ENCODE measurements at places on chromosomes 5 and 9.

DNA sequence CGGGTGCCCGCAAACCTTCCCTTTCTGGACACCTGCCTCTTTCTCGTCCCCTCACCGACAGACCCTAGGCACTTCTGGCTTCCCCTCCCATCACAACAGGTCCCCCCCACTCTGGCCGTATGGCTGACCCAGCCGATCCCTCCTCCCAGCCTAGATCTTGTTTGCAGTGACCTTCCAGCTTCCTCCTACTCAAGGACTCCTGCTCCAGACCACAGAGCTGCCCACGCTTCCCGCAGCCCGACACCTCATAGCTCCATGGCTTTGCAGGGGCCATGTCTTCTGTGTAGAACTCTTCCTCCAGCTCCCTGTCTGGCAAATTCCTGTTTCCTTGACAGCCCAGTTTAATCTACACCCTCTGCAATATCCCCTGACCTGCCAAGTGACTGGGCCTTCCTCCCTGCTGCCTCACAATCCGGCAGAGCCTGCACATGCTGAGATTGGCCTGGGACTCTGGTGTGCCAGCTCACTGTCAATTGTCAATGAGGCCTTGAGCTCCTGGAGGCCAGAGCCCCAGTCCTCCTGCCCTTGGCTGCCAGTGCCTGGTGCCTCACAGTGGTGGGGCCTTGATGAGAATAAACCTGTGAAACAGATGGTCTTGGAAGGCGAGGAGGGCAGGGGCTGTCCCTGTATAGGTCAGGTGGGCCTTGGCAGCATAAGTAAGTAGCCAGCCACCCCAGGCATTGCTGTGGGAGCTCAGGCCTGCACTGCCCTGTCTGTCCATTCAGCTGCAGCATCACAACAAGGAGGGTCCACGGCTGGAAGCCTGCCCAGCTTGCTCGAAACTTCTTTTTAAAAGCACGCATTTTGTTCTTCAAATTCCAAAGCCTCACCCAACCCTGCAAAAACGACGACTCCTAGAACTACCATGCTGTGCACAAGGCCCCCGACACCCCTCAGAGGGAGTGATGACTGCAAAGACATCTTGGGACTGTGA lies 50.5 kb downstream of the GADD45G start:
- DNase-seq = no peak

- no peak for DNase-seq
Measured at GRCh38 chr9:128382261-128382660, 11.1 kb downstream of the URM1 start.

GRCh38 chr9:123925819-123926218 lies 4.1 kb downstream of the DENND1A start:
- no peak for DNase-seq

- DNase-seq = no peak
Measured at GRCh38 chr9:94868464-94868863, 142.0 kb downstream of the AOPEP start.

DNA sequence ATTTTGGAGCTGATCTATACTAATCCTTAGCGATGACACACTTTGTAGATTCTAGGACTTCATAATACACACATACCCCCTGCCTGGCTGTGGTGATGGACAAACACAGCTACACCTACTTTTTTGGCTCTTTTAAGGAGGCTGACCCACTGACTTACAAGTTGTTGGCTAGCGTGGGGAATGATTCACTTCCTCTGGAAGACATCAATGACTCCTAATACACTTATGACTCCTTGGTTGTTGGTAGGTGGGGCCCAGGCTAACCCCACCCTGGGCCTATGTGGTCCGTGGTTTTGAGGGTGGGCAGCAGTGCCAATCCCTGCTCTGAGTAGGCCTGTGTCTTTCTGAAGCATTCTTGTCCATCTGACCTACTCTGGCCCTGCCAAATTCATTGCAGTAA lies 144.4 kb downstream of the SLC12A2 start:
- DNase-seq = peak; percentile 6

DNA sequence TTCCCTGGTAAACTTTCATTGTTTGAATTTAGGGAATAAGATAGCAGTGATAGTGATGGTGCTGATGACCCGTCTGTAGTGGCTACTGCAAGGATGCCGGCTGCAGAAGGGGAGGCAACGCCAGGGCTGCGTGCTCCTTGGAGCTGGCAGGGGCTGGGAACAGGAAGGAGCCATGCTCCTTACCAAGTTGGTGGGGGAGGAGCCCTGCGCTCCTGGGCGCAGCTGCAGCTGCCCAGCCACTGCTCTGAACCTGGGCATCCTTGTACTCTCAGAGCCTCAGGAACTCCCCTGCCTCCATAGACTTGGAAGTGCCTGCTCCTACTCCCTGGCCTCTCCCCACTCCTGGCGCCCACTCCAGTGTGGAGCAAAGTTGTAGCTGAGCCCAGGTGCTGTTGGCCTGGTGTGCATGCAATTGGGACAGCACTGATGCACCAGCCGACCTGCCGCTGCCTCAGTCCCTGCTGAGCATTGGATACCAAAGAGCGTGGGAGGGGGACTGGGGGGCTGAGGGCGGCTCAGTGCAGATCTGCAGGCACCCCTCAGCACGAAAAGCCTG lies 585.1 kb upstream of the FAM174A start:
- DNase-seq = no peak

DNA sequence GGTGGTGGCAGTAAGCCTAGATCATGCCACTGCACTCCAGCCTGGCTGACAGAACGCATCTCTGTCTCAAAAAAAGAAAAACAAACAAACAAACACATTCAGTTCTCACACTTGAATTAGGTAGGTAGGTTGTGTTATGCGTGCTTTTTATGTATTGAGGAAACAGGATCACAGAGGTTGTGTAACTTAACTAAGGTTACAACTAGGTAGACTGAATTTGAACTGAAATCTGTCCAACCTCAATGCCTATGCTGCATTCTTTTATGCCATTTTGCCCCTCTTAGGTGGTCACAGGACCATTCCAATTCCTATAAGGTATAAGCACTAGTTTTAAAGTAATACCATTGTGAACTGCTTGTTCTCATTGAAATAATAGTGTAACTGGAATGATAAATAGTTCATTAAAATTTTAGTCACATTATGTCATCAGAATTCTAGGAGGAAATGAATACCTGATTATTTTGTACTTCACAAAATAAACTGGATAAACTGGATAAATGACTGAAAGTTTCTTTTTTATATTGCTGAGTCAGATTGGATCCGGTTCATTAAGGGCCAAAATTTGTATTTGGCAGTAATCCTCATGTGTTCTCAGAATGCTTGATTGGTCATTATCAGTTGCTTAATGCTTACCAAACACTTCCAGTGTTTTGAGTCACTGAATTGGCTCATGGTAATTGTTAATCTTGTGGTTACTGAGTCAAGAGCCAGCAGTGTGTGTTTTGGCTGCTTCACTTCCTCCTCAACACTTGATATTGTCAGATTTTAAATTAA lies 7.1 kb downstream of the UBAP1 start:
- DNase-seq = peak; percentile 54

- DNase-seq = no peak
Measured at GRCh38 chr5:133387621-133388020, 224.7 kb downstream of the FSTL4 start.

- no peak for DNase-seq
Measured at GRCh38 chr9:70399141-70399540, 15.3 kb downstream of the KLF9 start.

- peak; percentile 14 for DNase-seq
Measured at GRCh38 chr5:32690153-32690552, 21.0 kb upstream of the NPR3 start.

DNA sequence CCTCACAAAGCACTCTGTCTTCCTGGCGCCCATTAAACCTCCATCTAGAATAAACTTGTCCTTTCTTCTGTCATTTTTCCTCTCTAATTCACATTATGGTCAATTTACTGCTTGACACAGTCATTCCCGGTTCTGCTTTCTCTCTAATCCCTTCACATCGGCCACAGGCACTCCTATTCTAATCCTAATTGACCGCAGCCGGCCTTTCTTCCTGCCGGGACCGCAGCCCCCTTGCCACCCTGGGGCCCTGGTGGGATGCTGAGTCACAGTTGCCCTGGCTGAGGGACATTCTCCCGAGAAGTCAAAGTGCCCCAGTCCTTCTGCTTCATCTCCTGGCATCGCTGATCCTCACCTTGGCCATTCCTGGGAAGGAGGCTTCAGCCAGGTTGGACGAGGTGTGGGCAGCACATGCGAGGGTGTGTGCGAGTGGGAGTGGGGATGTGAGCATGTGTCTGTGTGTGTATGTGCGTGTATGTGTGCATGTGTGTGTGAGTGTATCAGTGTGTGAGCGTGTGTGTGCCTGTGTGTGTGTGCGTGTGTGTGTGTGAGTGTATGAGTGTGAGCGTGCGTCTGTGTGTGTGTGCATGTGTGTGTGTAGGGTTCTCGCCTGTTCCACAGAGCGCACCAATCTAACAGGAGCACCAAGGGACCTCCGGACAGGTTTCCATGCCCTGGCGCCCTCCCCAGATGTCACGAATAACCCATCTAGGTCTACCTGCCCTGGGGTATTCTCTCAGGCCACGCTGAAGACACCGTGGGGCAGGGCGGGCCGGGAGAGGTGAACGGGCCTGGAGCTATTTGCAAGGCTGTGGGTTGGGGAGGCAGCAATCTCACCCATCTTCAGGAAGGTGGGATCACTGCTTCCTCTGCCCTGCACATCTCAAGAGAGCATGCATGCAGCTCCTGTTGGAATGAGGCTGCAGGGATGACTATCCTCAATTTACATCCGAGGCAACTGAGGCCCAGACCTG lies 191.2 kb downstream of the PAX5 start:
- DNase-seq = no peak

DNA sequence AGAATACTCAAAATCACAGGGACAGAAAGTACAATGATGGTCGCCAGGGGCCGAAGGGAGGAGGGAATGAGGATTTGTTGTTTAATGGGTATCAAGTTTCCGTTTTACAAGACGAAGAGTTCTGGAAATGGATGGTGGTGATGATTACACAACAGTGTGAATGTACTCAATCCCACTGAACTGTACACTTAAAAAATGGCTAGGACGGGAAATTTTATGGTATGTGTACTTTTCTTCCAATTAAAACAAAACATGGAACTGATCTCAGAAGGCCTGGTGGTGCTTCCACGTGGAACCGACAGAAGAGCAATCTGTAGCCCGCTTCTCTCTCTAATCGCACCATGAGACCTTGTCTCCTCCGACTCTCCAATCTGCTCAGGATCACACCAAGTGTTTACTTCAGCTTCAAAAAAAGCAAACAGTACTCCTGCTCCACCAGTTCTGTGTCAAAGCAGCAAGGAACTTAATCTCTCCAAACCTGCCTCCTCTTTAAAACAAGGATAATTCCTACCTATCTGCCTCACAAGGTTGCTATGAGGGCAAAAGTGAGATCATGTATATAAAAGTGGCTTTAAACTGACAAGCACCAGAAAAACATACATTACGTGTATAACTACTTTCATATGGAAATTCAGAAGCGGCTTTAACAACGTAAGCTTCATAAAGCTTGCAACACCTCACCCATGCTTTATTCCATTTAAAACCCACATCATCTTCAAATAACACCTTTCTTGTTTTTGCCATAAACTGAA lies 2.1 kb downstream of the ECPAS start:
- no peak for DNase-seq

GRCh38 chr5:169765176-169765996 lies 128.3 kb downstream of the DOCK2 start:
- DNase-seq = no peak

DNA sequence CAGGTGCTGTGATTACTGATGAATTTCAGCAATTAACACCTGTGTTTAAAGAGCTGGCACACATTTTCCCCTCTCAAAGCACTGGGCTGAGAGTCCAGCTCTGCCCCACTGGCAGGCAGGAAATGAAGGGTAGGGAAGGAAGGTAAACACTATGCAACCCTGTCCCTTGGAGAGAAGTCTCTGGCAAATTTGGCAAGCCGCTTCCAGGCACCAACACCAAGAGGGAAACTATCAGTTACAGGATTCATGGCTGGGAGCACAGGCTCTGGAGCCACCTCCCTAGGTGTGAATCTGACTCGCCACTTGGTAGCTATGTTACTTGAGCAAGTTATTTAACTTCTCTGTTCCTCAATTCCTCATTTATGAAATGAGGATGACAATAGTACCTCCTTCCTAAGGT lies 3.3 kb downstream of the ANKS6 start:
- no peak for DNase-seq

DNA sequence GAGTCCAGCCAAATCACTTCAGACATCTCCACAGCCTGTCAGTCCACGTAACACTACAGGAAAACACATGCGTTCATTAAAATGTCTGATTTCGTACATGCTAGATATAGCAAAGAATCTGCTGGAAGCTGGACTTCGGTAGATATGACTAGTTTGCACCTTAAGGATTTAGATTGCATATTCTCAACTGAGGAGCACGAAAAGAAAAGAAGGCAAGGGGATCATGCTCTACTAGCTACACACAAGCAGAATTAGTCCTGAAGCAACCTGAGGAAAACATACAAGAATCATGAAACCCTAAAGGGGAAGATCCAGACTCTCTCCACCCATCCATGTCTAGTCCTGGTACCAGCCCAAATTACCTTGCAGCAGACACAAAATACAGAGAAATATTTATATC lies 36.1 kb upstream of the SSBP2 start:
- DNase-seq = no peak

- DNase-seq = no peak
Measured at GRCh38 chr9:134338394-134339182, 12.3 kb downstream of the RXRA start.

GRCh38 chr9:126463426-126463825 lies 136.8 kb downstream of the MVB12B start:
- no peak for DNase-seq

- DNase-seq = peak; percentile 6
Measured at GRCh38 chr5:81971111-81971711, 612 bp upstream of the ATG10 start.

GRCh38 chr5:88690409-88691229 lies 192.4 kb downstream of the MEF2C start:
- peak; percentile 53 for DNase-seq

DNA sequence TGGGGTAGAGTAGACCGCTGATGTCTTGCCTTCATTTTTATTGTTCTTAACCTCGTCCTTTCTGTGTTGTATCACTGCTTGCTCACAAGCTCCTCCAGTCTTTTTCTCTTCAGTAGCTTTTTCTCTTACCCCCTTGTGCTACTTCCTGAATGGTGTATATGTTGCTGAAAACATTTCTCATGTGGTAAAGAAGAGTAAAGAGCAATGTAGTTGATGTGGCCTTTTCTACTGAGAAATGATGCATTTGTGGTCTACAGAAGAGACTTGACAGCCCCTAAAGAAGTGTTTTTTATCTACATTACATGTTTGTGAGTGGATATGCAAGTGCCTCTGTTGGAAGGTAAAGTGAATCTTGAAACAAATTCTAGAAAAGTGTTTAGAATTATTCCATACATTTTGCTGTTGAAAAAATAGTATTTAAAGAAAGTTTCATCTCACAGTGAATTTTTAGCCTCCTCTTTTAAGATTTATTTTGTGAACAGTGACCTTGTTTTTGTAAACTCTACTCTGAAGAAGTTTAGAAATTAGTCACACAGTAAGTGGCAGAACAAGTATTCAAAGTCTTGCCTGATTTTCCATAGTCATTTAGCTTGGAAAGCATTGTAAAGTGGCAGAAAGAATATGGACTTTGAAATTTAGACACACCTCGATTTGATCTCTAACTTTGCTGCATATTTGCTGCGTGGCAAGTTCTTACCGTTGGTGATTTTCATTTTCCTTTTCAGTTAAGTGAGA lies 17.4 kb downstream of the CDC42SE2 start:
- DNase-seq = no peak
